ENCODE measurements at places on chromosomes 2 and 18.

DNA sequence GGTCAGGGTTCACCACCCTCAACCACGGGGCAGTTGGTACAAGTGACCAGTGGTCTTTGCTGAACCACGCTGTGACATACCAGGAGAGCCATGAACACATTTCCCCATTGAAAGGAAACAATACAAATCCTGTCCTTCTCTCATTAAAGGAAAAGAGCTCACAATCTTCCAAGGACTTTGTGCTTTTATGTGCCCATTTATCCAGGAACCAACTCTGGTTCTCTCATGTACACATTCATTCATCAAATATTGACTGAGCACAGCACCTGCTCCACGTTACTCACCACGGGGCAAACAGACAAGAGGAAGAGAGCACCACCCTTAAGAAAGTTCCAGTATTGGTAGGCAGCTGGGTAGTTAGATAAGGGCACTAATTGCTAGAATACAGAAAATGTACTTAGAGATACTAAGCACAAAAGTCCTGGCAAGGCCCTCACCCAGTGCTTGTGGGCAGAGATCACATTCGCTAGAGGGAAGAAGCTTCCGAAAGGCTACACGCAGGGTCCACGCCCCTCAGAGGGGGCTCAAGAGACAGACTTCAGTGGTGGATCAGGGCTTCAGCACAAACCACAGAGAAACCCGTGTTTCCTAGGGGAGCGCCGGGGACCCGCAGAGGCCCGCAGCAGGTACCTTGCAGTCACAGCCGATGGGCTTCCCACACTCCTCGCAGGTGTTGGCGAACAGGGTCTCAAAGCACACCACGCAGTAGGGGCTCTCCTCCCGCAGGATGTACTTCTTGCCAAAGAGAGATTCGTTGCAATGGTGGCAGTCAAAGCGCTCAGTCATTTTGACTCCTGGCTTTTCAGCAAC lies 12.9 kb downstream of the FHL2 start:
- DNase-seq, result no peak

- peak; percentile 9 for DNase-seq
Observed at GRCh38 chr18:7038330-7038851, 79.2 kb downstream of the LAMA1 start.

- DNase-seq, result no peak
Observed at GRCh38 chr2:95380280-95380679, 22.2 kb upstream of the FAHD2A start.

DNA sequence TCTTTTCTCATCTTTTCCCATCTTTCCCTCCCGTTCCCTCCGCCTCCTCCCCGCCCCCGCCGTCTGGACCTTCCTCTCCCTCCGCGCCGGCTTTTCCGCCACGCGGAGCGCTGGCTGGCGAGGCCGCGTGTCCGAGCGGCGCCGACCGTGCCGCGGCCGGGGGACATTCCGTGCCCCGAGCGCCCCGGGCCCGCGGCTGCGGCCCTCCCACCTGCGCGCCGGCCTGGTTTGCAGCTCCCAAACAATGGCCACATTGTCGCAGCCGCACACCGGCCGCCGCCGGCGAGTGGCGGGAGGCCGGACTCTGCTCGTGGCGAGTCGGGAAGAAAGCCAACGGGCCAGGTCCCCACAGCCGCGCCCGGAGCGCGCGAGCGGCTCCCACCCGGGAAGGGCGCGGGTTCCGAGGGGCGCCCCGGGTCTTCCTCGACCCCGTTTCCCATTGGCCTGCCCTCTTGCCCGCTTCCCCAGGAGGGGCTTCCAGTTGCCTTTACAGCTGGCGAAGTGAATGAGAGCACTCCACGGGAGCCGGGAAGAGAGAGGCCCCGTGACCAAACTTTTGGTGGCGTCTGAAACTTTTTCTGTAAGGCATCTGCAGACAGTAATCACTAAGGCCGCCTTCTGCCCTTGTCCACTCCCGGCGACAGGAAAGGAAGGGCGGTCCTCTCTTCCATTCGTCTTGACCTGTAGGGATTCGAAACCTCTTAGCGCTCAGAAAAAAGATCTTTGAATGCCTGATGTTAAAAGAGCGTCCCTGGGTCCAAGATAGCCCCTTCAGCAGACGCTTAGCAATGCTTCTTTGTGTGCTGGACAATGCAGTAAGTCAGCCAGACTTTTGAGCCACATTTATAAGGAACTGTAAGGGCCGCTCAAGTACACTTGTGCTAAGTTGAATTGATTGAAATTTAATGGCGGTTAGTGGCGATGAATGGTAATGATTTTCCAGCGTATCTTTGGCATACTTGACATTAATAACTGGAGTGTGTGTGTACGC lies 6.2 kb downstream of the GLI2 start:
- no peak for DNase-seq

DNA sequence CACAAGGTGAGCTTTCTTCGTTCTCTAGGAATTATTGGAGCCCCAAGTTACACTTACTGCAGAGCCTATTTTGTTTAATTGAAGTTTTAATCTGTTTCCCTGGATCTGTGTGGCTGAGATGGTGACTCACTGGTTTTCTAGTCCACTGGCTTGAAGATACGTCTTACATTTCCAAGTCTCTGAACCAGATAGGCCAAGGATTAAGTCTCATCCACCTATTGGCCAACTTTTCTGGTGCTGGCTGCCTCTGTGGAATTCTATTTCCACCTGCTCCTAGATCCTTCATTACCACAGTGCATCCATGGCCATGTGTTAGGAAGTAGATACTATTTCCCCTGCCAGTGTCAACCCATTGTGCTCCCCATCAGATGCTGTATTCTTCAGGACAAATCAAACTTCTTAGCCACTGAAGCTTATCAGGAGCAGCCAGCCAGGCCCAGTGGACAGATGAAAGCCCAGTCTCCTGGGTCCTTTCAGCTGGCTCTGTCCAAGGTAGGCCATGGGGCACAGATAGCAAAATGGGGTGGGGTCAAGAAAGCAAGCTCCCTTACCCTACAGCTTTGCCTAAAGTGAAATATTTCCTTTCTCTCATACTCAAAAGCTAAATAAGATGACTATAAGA lies 198.8 kb upstream of the TCF4 start:
- no peak for DNase-seq

- no peak for DNase-seq
Observed at GRCh38 chr2:228224410-228224809, 42.9 kb upstream of the SPHKAP start.

DNA sequence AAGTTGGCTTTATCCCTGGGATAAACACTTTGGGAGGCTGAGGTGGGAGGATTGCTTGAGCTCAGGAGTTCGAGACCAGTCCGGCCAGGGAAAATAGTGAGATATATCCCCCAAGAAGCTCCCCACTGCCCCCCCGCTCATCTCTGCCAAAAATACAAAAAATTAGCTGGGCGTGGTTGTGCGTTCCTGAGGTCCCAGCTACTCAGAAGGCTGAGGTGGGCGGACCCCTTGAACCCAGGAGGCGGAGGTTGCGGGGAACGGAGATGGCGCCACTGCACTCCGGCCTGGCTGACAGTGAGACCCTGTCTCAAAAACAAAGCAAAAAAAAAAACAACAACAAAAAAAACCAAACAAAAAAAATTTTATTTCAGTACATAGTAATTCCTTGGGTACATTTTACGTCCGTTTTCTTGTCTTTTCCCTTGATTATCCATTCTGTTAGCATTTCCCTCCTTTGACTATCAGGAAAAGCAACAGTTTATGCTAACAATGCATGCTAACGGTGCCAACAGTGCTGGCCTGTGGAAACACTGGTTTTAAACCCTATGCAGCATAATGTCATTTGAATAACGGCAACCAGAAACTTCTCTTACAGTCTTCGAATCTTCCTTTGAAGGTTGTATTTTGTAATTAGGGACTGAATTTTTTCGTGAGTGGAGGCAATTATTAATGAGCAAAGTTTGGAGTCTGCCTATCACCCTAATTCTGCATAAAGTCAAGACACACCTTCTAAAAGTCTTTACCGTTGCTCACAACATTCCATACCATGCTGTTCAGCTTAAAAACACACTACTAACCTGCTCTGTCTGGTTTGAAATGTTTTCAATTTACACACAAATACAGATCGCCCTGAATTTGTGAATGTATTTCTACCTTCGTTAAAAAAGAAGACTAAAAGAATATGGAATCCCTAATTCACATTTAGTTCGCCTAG lies 721 bp upstream of the MIB1 start:
- DNase-seq, result peak; percentile 52

GRCh38 chr2:80199504-80199903 lies 105.0 kb downstream of the LRRTM1 start:
- DNase-seq, result no peak

DNA sequence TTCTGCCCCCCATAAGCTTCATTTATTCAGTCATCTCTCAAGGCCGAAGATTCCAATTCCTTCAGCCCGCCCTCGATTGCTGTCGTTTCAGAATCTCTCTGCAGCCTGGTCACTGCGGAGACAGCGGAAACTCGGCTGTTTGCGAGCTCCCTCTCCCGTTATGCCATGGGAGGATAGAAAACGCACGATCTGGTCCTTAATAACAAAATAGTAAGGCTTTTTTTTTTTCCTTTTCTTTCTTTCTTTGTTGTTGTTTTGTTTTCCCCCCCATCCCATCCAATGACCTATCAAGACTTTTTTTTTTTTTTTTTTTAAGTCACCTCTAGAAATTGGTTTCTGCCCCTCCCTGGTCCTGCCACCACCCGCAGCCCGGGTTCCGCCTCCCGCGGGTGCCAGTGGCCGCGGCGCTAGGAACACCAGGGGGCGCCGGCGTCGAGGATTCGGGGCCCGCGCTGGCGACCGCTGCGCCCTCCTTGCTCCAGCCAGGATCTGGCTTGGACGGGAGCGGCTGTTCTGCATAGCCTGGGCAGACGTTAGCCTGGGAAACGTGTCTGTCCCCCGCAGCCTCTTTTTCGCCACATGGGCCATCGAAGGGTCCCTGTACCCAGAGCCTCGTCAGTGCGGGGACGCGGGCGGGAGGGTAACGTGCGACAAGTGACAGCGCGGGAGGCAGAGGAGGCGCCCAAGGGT lies 10.1 kb downstream of the CPLX4 start:
- peak; percentile 68 for DNase-seq

DNA sequence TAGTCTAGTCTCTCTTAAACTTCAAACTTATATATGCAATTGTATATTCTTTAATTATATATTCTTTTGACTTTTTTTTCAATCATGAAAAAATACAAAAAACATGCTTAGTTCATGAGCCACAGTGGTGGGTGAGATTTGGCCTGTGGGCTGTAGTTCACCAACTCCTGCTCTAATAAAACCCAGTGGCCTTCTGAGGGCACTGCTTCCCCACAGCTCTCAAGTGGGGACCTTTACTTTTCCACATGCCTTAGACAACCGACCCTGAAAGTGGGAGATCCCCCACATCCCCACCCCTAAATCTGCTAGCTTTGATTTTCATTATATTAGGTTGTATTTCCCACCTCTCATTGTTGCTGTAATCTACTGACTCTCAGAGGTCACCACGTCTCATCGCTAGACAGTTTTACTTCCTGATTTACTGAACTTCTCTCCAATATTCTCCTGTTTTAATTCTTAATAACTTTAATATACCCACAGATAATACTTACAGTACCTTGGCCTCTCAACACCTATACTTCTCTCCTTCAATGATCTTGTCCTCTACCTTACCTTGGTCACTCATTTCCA lies 57.3 kb downstream of the ROCK1 start:
- no peak for DNase-seq

DNA sequence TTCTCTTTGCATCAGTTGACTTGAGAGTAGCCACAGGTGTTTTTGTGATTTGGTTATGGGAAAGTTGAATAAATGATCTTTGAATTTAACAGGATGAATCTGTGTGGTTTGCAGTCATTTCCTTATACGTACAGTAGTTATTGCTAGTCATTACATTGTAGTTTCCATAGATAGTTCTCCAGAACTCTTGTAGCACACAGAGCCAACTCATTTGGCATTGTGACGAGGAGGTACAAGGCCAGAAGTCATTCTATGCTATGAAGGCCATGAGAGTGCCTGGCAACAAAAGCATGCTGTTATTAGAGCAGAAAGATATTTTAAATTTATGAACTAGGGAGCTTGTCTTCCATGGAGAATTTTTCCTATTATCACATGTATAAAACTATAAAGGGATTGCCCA lies 973.0 kb upstream of the CHAC2 start:
- DNase-seq, result no peak

GRCh38 chr2:47061944-47062678 lies 93.0 kb downstream of the STPG4 start:
- no peak for DNase-seq

- no peak for DNase-seq
Observed at GRCh38 chr2:202950592-202950991, 38.5 kb downstream of the CARF start.

DNA sequence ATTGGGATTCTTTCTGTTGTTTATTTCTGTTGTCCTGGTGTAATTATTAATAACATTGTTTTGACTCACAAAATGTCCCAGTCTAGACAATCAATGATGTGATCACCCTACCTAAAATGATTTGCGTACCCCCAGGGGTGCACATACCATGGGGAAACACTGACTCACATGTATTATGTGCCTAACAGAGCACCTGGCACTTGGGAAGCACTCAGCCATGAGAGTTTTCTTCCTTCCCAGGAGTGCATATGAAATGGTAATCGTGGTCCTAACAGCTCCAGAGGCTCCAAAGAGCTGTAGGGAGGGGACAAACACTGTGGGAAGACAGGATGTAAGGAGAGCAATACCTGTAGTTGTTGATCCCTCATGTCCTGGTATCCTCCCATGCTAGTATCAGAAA lies 187.8 kb upstream of the ERBB4 start:
- no peak for DNase-seq

DNA sequence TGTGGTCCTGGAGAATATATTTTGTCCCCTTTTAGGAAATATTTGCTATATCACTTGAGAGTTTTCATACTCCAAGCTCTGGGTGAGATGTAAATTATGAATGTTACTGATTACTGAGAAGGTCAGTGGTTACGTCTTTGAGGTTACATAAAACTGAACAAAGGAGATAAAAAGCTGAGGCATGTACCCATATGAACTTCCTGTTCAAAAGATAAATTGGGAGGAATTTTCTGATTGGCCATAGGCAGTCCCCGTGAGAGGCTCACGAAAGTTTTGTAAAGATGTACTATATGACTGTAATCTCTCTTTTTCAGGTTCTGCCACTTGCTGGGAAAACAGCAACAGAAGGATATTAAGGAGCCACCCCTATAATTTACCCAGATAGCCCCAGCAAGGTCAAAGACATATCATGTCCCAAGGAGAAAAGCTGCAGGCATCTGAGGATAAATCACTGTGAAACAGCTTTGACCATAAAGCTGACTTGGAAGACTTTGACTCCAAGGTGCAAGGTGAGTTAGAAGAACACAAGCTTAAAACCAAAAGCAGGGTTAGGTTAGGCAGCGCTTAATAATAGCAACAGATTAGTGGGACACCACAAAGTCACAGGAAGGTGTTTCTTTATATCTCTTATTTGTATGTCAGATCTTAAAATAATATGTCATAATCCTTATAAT lies 90.4 kb downstream of the OSBPL6 start:
- DNase-seq, result no peak

- DNase-seq, result no peak
Observed at GRCh38 chr18:58209326-58209725, 165.3 kb downstream of the NEDD4L start.

- DNase-seq, result no peak
Observed at GRCh38 chr2:7906431-7906830, 775.4 kb upstream of the ID2 start.

- no peak for DNase-seq
Observed at GRCh38 chr2:35343135-35343534, 1012.4 kb upstream of the CRIM1 start.
